ENCODE measurements at places on chromosomes 2 and 18.

- DNase-seq: no peak
Observed at GRCh38 chr2:232308986-232309385, 69.6 kb upstream of the ALPP start.

- DNase-seq: no peak
Observed at GRCh38 chr2:232971744-232972143, 41.3 kb downstream of the NGEF start.

GRCh38 chr2:36964496-36965058 lies 1.8 kb downstream of the STRN start:
- no peak for DNase-seq

DNA sequence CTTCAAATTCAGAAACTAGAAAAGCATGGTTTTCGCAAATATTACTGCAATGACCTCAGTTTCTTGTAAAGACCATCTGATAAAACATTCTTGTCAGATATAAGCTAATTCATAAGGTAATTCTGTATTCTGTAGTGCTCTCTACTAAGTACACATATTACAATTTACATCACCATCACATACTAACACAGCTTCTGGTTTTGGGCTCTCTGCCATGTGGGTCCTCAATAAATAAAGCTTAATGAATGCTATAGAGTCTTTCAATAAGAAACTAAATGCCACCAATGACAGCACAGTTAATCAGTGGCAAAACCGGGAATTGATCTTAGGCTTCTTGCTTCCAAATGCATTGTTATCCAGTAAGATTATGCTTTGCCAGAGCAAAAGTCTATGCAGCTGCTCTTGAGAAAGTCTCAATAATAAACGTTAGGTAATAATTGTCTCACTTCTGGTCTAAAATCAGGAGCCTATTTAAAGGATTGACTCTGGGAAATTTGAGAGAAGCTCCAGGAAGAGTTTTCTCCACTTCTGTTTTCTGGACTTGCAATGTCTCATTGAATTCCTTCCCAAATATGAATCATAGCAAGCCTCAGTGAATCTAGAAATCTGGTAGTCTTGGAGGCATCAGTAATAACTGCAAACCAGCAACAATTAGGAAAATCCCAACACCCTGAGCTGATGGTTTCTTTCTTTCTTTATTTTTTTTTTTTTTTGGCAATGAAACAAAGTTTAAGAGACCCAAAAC lies 67.9 kb upstream of the RAPGEF4 start:
- DNase-seq: no peak

DNA sequence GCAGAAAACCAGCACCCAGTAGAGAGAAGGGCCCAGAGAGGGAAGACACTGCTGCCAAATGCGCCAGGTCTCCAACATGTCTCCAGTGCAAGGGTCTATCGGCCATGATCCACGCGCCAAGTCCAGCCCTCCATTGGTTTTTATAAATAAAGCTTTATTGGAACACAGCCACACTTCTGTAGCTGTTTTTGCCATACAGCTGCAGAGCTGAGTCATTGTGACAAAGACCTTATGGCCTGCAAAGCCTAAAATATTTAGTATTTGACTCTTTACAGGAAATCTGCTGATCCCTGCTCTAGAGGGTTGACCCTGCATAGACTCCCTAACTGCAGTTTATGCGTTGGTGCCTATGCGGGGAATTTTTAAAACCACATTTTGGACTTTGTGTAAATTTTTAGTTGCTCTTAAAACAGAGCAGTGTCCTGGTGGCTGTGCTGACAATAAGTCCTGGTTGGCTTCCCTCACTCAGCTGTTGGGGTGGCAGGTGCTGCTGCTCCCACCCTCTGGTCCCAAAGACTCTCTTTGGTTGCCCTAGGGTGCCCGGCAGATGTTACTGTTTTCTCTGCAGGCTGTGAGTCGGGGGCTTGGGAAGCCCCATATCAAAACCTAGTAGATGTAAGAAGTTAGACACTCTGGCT lies 154.9 kb downstream of the CTIF start:
- no peak for DNase-seq

GRCh38 chr2:162926501-162926900 lies 87.9 kb upstream of the KCNH7 start:
- DNase-seq: no peak

DNA sequence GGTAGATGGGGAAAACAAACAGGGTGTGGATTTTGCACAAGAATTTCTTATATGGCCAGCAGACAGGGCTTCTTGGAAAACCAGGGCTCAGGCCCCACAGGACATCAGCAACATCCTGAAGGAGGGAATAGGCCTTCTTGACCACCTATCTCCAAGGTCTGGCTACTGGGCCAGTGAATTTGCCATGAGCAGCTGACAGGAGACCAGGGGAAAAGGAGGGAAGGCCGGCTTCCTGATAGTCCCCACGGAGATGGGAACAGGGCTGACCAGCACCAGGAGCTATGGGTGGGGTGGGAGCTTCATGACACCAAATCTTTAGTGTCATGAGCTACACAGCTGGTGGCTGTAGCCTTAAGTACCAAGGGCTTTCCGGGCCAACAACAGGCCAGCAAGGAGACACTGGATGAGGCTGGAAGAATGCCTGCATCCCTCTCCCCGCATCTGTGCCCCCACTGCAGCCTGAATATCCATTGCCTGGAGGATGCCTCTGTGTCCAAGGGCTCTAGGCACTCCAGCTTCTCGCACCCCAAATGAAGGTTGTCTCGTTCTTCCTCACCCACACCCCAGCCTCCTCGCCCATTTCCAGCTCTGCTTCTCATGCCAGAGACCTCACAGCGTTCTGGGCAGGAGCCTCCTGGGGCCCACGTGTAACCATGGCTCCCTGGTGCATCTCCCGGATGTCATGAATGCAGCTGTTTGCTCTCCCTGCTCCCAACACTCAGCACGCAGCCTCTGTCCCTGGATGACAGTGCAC lies 74.8 kb downstream of the EMX1 start:
- DNase-seq: no peak

- no peak for DNase-seq
Observed at GRCh38 chr2:105179469-105180372, 61.8 kb upstream of the GPR45 start.

- DNase-seq: no peak
Observed at GRCh38 chr2:149329068-149329467, 1.3 kb upstream of the LYPD6 start.

DNA sequence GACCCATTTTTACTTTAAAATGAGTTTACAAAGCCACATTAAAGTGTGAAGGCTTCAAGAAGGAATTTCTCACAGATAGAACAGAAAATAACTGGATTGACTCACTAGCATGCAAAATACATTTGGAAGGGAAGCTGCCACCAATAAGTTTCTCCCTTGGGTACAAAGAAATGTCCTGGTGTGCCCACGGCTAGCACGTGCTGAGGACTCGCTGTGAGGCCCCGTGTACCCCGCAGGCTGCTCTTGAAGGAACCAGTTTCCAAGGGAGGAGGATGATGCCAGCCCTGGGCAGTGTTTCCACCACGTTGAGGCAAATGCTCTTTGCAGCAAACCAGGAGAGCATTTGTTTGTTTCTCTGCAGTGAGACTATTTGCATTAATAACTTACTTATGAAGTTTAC lies 207.3 kb downstream of the SH3RF3 start:
- no peak for DNase-seq

DNA sequence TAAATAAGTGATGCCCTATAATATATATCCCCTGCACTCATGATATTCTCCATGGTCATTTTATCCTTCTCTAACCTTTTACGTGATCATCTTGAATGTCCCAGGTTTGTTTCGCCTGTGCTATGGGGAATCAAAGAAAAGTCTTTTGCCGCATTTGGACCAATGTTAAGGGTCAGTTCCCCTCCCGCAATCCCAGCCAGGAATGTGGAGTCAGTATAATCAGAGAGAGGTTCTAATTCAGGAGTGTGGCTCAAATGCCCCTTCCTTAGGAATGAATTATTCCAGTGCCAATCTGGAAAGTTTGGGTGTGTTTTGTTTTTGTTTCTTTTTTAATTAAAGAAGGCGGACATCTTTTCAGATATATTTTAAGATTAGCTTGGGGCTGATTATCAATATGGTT lies 41.8 kb downstream of the PMS1 start:
- no peak for DNase-seq

- no peak for DNase-seq
Observed at GRCh38 chr2:207142461-207142860, 23.3 kb downstream of the KLF7 start.

DNA sequence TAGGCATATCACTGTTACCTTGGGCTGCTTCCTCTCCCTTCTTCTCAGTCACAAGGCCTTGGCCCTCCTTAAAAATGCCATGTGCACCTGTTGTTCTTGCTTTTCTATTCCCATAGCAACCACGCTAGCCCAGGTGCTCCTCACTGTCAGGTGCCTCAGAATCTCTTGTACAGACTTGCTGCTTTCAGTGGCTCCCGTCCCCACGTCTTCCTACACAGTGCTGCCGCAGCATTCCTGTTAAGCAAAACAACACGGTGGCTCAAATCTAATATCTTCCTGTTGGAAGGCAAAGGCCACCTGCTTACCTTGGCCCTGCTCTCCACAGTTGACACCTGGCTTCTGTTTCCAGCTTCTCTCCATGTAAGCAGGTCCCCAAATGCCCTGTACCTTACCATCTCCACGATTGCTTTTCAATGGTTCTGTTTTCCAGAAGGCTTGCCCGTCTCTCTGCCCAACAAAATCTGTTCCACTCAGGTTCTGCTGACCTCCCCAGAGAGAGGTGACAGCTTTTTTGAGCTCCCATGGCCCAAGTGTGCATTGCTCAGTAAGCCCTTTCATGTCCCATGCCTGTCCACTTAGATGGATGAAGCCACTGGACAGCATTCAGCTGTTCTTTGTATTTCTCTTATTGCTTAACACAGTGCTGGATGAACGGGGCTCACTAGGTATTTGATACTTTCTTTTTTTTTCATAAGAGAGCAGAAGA lies 240.4 kb downstream of the PRKCE start:
- DNase-seq: no peak

- DNase-seq: no peak
Observed at GRCh38 chr2:3659447-3660432, 1.7 kb downstream of the ALLC start.

GRCh38 chr2:42076357-42077225 lies 28.8 kb downstream of the PKDCC start:
- no peak for DNase-seq

- DNase-seq: no peak
Observed at GRCh38 chr2:46559261-46559660, 79.9 kb downstream of the TMEM247 start.

DNA sequence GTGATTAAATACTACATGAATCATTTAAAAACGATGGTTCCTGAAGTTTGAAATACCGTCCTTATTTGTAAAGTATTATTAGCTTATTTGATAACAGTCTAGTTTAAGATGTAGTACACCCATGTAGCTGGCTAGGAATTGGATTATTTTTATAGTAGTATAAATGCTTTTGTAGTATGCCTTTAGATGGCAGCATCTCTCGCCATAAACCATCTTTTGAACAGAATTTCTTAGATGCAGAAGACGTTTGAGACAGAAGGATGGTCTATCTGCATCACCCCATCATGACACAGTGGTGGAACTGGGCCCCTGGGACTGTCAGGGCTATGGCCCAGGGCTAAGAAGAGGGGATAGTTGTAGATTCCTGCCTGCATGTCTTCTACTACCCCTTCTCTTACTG lies 152.7 kb downstream of the WDSUB1 start:
- DNase-seq: no peak

- DNase-seq: no peak
Observed at GRCh38 chr2:236550290-236550689, 19.3 kb upstream of the ACKR3 start.

GRCh38 chr2:150020937-150021673 lies 433.5 kb upstream of the MMADHC start:
- no peak for DNase-seq

GRCh38 chr2:121746071-121746578 lies 9.3 kb upstream of the TSN start:
- no peak for DNase-seq

GRCh38 chr2:217160978-217161973 lies 301.4 kb upstream of the TNP1 start:
- no peak for DNase-seq

- no peak for DNase-seq
Observed at GRCh38 chr2:130892793-130893785, 56.4 kb downstream of the ARHGEF4 start.

- DNase-seq: no peak
Observed at GRCh38 chr18:49055754-49056172, 105.0 kb upstream of the SMAD7 start.

- no peak for DNase-seq
Observed at GRCh38 chr2:62536873-62537547, 31.0 kb upstream of the TMEM17 start.

- DNase-seq: no peak
Observed at GRCh38 chr2:7061921-7062320, 144.7 kb downstream of the RNF144A start.

GRCh38 chr2:143026411-143027054 lies 102.7 kb upstream of the ARHGAP15 start:
- no peak for DNase-seq

DNA sequence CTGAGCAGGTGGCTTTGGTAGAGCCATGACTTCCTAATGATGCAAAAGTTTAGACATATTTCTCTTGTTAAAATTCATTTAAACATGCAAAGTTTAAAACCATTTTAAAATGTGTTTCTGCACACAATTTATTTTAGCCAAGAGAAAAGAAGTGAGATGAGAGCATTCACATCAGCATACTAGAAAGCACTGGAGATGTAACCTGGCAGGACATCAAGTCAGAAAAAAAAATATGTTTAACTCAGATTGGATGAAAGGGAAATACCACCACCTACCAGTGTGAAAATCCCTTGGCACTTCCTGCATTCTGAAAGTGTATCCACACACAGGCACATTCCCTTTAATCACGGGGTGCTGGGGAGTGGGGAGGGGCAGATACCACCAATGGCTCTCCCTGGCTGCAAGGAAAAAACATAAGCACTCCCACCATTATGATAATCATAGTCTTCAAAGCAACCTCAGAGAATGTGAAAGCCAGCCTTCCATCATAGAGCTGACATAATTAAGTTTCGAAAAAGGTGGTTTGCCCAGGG lies 25.0 kb downstream of the DNER start:
- no peak for DNase-seq

DNA sequence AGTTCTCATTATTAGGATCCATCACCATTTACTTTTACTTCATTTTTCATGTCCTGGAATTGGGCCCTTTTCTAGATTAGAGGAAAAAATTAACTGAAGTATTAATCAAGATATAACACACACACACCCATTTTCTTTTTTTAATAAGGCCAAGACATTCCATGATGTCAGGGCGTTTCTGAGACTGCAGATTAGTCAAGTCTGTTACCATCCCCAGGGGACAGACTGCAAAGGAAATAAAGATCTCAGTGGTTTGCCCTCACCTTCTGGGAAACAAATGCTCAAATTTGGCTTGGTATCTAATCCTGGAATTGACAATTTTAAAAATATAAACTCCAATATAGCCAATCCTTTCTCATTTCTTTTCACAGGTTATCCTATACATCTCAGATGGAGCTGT lies 27.4 kb downstream of the RMP24 start:
- no peak for DNase-seq

- no peak for DNase-seq
Observed at GRCh38 chr2:111675419-111676194, 208.4 kb downstream of the ANAPC1 start.
